ENCODE measurements at places on chromosomes 16 and 17.

DNA sequence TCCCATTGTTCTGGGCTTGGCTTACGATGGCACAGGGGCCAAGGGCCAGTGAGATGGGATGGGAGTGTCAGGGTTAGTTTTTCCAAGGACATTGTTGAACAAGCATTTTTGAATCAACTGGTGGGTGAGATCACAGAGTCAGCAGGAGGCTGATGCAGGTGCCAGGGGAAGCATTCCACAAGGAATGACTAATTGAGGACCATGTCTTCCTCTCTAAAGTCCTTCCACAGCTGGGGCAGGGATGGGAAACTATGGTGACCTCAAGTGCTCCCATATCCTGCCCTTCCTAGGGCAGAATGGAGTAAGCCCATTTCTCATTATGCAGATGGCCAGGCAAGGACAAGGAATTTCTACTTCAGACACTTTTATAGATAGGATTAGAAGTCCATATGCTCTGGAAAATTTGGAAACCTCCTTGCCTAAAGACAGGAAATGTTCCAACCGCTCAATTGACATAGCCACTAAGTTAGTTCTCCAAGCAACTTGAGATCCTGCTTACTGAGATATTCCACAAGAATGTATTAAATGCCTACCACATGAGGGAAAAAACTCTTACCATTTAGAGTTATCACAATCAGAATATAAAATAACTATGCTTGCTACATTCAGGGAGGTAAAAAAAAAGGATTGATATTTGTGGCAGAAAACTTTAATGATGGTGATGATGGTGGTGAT is 21.2 kb upstream of the ENGASE start:
- no peak for DNase-seq

- no peak for DNase-seq
Measured at GRCh38 chr16:30769379-30770089, 7.4 kb downstream of the RNF40 start.

- DNase-seq = no peak
Measured at GRCh38 chr16:83971165-83972130, 3.4 kb downstream of the NECAB2 start.

DNA sequence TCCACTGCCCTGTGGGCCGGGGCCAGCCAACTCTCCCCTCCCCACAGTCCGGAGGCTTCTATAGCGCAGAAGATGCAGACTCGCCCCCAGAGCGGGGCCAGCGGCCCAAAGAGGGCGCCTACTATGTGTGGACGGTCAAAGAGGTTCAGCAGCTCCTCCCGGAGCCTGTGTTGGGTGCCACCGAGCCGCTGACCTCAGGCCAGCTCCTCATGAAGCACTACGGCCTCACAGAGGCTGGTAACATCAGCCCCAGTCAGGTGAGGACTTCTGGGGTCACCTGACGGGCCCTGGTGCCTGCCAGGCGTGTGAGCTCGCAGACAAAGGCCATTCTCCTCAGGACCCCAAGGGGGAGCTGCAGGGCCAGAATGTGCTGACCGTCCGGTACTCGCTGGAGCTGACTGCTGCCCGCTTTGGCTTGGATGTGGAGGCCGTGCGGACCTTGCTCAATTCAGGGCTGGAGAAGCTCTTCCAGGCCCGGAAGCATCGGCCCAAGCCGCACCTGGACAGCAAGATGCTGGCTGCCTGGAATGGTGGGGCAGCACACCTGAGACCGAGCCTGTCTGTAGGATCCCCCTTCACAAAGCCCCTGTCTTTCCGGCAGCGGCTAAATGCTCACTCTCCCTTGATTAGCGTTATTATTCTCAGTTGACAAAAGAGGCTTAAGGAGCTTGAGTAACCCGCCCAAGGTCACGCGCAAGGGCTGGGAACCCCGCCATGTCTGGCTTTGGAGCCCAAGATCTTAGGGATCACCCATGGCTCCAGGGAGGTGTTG is 3.9 kb downstream of the SPATA20 start:
- no peak for DNase-seq

DNA sequence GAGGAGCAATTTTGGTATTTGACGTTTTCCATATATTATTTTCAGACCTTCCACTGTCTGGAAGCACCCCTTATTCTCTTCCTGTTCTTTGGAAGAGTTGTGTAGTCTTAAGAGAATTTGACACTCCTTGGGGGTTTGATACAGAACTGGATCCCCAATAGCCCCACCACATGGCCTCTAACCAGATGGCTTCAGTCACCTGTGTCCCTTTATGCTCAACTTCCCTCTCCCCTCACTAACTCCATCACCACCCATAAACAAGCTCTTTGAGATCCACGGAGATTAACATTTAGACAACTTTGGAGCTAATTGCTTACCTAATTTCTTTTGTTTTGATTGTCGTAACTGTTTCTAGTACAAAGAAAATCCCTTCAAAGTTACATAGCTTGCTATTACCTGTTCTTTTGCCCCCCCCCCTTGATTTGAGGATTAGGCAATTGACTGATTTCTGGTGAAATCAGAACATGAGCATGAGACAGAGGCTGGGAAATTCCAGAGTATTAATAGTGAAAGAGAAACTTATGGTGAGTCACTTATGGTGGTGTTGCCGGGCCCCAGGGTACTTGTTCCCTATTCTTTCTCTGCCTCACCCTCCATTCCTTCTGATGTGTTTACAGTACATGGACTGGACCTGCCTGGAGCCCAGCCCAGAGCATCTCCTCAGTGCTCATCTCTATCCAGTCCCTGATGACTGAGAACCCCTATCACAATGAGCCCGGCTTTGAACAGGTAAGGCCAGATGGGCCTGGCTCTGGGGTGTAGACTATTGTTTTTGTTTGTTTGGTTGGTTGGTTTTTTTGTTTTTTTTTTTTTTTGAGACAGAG is 7.5 kb downstream of the UBE2Z start:
- no peak for DNase-seq

GRCh38 chr17:63587770-63588169 is 12.9 kb upstream of the TACO1 start:
- DNase-seq = no peak

DNA sequence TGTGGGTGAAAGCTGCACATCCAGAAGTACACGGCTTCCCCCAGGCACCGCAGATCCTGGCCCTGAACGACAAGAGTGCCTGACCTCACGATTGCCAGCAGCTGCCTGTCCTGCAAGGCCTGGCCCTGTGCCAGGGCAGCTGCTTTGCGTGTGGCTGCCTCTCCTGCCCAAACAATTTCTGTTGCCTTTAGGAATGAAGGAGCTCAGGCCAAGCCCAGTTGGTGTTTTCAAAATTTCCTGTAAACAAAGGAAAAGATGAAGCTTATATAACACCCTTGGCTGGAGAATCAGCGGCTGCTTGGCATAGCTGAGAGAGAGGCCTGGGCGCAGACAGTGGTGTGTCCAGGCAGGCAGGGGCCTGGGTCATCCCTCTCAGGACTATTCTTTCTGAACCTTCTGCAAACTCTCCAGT is 11.7 kb upstream of the SLC47A2 start:
- no peak for DNase-seq

- DNase-seq = no peak
Measured at GRCh38 chr17:6471531-6472465, 27.5 kb downstream of the PIMREG start.

DNA sequence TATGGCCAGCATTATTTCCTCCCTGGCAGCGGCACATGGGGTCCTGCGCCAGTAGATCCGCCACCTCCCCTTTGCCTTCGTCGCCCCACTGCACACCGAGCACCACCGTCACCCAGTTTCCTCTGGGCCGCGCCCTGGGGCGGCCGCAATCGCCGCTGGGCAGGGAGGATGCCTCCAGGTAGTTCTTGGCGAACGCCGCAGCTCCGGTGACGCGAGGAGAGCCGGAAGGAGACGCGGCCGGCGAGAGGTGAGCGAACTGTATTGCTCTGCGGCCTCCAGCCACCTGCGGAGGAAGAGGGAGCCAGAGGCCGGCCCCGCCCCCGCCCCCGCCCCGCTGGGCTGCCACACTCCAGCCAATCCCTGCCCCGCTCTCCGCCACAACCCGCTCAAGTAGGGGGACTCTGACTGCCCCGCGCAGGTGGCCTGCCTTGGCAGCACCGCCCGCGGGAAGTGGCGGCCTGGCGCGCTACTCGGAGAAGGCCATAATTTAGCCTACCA is 11.8 kb upstream of the SLFN13 start:
- DNase-seq = no peak

DNA sequence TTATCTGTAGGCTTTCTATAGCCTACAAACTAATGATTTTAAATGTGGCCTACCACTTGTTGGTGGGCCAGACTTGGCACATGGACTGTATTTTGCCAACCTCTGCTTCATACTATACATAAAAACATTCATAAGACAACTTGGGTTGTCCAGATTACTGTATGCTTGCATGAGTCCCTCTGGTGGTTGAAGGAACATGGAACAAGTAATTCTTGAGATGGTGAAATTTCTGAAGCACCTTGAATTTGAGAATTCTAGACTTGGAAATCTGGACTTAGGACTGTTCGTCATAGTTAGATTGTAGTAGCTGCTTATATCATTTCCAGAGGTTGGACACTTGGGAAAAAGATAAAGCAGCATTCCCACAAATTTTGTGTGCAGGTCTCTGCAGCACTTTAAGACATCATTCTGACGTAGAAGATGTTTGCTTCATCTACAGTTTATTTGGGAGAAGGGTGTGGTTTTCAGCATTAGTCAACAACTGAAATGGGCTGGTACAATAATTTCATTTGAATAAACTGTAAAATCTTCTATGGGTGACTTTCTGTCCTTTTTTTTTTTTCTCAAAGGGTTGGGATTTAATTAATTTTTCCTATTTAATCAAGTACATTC is 31.2 kb downstream of the NFATC3 start:
- DNase-seq = no peak

GRCh38 chr17:82118168-82118814 is 20.3 kb upstream of the FASN start:
- no peak for DNase-seq

Data from esophagus squamous epithelium (tissue), 5 donors.